ENCODE measurements at places on chromosomes 7 and 10. TPM values are rescaled to one million over a fixed set of nuclear protein-coding genes. Genes with fewer than 3 reads are reported as not detected.

Gene FFAR4
- 0.23 TPM for total RNA-seq

Gene INHBA
- total RNA-seq, result 11.3 TPM

Gene ANXA8
- 0.18 TPM for total RNA-seq

Gene TMEM270
- total RNA-seq, result not detected

Gene GIMAP6
- total RNA-seq, result 18.9 TPM

Gene IGF2BP3
- total RNA-seq, result 43.4 TPM

Gene PTF1A
- not detected for total RNA-seq

Gene SEMA4G
- total RNA-seq, result 8.5 TPM

Gene CDK6
- total RNA-seq, result 85.7 TPM

Gene TRIM24
- 22.4 TPM for total RNA-seq

Gene SLC18A2
- 2.0 TPM for total RNA-seq

Gene ASB13
- total RNA-seq, result 12.8 TPM

Gene PLCE1
- total RNA-seq, result 16.2 TPM

Gene MBL2
- total RNA-seq, result not detected

Gene NUDT13
- total RNA-seq, result 0.70 TPM

Gene HOXA10
- 98.8 TPM for total RNA-seq

Gene NUDT1
- total RNA-seq, result 14.9 TPM

Gene ZMIZ1
- total RNA-seq, result 51.0 TPM

Gene CALML5
- not detected for total RNA-seq

Gene GRID2IP
- total RNA-seq, result 1.5 TPM

Gene HOXA1
- total RNA-seq, result 1.7 TPM

Gene LAMB1
- 493 TPM for total RNA-seq

Gene OR2A7
- total RNA-seq, result 17.2 TPM

Gene LIPK
- not detected for total RNA-seq

Gene EIF5AL1
- total RNA-seq, result 0.12 TPM

Gene RADIL
- 2.5 TPM for total RNA-seq

Gene C10orf120
- not detected for total RNA-seq

Gene CABCOCO1
- 1.4 TPM for total RNA-seq
